ENCODE measurements at places on chromosomes 16 and 17.

DNA sequence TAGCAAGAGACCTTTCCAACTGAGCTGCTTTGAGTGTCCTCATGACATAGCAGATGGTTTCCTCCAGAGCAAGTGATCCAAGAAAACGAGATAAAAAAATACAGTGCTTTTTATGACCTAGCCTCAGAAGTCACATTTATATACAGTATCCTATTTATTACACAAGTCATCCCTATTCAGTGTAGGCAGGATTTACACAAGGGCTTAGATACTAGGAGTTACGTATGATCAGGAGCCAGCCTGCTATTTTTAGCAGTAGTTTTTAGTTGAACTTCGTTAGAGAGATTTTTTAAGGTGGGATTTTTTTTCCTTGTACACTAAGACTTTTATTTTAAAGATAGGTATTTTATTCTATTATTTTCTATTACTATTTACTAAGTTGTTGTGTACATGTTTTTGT is 58.4 kb downstream of the PHKB start:
- DNase-seq, result no peak

DNA sequence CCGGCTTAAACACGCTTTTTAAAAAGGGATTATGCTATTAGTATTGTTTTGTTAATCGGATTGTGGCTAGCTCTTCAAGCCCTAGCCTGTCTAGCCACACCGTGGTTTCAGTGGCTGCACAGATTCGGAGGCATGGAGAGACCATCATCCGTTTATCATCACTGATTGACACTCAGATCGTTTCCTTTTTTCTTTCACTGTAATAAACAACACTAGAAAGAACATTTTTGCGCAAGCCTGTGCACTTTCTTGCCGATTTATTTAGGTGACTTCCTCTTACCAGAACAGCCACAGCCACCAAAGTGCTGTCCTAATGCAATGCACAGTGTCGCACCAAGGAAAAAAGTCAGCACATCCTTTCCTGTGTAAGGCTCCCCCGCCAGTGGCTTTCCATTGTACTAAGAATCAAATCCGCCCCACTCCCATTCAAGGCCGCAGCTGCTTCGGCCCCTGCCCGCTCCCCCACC is 78.2 kb downstream of the CRISPLD2 start:
- no peak for DNase-seq

GRCh38 chr17:79607940-79608623 is 2.8 kb downstream of the RBFOX3 start:
- DNase-seq, result no peak

- DNase-seq, result no peak
Observed at GRCh38 chr16:86258713-86259112, 251.6 kb upstream of the FOXF1 start.
